ENCODE measurements at places on chromosomes 6 and 20.

DNA sequence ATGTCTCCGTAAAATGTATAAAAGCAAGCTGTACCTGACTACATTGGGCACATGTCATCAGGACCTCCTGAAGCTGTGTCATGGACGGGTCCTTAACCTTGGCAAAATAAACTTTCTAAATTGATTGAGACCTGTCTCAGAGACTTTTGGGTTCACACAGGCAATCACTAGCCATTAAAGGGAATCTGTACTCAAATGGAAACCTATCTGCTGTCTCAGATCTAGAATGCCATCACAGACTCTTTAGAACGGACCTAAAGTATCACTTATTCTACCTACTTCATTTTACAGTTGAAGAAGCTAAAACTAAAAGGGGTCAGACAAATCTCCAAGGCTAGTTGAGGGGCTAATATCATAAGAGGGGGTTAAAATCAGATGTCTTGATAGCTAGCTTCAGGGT is 11.1 kb downstream of the SAMD3 start:
- peak overlapping the region; percentile 59 for H3K4me3 ChIP-seq
- peaks cover 87% of the 10 kb centered on the region for H3K36me3 ChIP-seq
- peaks cover 41% of the 10 kb centered on the region for H3K4me1 ChIP-seq
- H3K27ac ChIP-seq = peak overlapping the region; percentile 65
- H3K27me3 ChIP-seq = no peaks in the 10 kb centered on the region

GRCh38 chr6:31339210-31339609 is 17.8 kb downstream of the HLA-B start:
- H3K36me3 ChIP-seq = peaks cover 31% of the 10 kb centered on the region
- no peak for DNase-seq
- H3K27ac ChIP-seq = no peak overlapping the region
- H3K4me3 ChIP-seq = no peak overlapping the region

DNA sequence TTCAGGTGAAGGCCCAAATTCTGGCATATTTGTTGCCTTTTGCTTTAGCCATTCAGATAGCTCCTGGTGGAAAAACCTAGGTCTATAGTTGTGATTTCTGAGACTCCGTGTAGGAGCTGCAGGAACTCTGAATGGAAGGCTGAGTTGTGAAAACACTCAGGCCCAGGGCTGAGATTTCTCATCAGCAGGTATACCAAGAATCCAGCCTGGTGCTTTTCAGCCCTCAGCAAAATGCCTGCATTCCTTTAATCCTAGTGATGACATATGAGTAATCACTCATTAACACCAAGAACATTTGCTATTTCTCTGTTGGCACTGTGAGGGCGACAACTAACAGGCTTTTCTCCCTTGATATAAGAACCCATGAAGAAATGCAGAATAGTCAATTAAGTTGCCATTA is 546.1 kb upstream of the MAN1A1 start:
- H3K36me3 ChIP-seq = no peaks in the 10 kb centered on the region
- H3K4me1 ChIP-seq = no peaks in the 10 kb centered on the region
- H3K4me3 ChIP-seq = no peak overlapping the region

DNA sequence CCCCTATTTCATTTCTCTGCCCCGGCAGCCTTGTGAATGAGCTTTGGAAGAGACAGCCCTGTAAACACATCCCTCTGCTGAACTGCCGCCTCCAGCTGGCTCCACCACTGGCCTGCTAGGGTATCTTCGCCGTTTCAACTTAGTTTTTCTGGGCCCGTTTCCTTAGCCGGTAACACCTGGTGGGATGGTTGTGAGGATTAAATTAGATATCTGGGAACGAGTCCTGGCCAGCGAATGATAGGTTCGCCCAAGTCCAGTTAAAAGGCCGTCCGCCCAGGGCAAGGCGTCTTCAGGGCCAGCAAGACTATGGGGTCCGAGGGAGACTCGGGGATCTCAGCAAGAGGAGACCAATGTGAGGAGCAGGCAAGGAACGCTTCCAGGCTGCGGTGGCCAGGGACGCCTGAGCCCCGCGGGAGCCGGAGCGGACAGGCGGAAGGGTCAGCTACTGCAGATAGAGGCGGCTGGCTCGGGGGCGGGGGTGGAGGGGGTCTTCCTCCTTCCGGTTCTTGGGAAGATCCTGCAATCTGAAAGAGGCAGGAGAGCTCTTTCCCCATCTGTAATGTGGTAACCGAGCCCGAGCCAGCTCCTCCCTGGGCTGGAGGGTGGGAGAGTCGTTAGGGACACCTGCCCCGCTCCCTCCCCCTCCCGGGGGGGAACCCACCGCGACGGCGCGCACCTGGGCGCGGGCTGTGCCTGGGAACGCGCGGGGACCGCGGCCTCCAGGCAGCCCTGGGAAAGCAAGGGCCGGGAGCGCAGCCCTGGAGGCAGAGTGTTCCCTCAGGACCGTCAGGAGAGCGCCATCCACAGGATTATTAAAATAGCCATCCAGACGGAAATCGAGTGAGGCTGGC is 4.5 kb upstream of the PTCRA start:
- H3K4me1 ChIP-seq = peaks cover 3% of the 10 kb centered on the region
- no peaks in the 10 kb centered on the region for H3K36me3 ChIP-seq
- no peak overlapping the region for H3K27ac ChIP-seq
- no peak overlapping the region for H3K4me3 ChIP-seq
- DNase-seq = no peak
- H3K27me3 ChIP-seq = peaks cover 5% of the 10 kb centered on the region

DNA sequence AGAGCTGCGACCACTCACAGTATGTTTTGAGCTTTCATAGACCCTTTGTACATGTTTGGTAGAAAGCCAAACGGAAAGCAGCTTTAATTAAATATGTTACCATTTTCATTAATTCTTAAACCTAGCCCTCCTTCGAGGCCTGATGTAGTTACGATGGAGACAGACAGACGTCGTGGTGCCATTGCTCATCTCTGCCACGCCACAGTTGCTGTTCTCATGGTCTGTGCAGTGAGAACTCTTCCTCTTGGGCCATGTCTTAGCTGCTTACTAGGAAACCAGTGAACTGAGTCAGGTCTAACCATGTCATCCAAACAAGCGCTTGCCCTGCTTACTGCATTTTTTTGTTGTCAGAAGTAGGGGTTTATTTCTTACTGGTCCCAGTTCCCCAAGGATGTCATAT is 62.8 kb downstream of the SNX9 start:
- H3K27me3 ChIP-seq = peaks cover 15% of the 10 kb centered on the region
- peak overlapping the region; percentile 3 for H3K4me3 ChIP-seq
- peak; percentile 28 for DNase-seq
- peaks cover 25% of the 10 kb centered on the region for H3K4me1 ChIP-seq

- no peak for DNase-seq
- no peaks in the 10 kb centered on the region for H3K4me1 ChIP-seq
- no peaks in the 10 kb centered on the region for H3K27me3 ChIP-seq
- no peak overlapping the region for H3K27ac ChIP-seq
- H3K36me3 ChIP-seq = no peaks in the 10 kb centered on the region
Measured at GRCh38 chr20:16069389-16070010, 503.7 kb downstream of the KIF16B start.

GRCh38 chr20:55649254-55649653 is 356.1 kb downstream of the CBLN4 start:
- no peak overlapping the region for H3K4me3 ChIP-seq
- H3K27me3 ChIP-seq = no peaks in the 10 kb centered on the region
- DNase-seq = no peak
- H3K4me1 ChIP-seq = no peaks in the 10 kb centered on the region
- H3K27ac ChIP-seq = no peak overlapping the region
- H3K36me3 ChIP-seq = no peaks in the 10 kb centered on the region

DNA sequence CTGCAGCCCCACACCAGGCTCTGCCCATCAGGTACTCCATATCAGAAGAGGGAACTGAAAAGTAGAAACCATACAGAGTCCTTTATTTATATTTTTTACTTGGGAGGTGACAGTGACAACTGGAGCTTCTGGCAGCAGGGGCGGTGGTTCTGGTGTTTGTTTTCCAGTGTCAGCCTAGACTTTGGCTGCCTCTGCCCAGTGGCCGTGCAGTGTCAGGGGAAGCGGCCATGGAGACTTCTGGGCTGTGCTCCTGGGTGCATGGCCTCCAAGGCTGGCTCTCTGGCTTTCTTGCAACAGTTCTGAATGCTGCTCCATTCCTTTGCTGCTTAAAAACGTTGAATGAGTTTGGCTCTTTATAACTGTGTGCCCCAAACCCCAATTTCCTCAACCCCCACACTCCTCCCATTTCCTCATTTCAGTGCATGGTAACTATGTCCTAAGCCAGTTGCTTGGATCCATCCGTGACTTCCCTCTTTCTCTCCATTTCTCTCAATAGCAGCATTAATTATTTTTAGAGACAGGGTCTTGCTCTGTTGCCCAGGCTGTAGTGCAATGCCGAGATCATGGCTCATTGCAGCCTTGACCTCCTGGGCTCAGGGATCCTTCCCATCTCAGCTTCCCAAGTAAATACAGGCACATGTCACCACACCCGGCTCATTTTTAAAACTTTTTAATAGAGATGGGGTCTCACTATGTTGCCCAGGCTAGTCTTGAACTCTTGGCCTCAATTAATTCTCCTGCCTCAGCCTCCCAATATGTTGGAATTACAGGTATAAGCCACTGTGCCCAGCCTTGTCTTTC is 141.1 kb upstream of the SGK1 start:
- H3K4me3 ChIP-seq = no peak overlapping the region
- H3K27me3 ChIP-seq = peaks cover 3% of the 10 kb centered on the region
- peaks cover 8% of the 10 kb centered on the region for H3K4me1 ChIP-seq
- no peak for DNase-seq
- H3K27ac ChIP-seq = no peak overlapping the region

GRCh38 chr6:118724211-118724610 is 72.8 kb upstream of the CEP85L start:
- H3K36me3 ChIP-seq = no peaks in the 10 kb centered on the region
- peaks cover 44% of the 10 kb centered on the region for H3K4me1 ChIP-seq
- H3K4me3 ChIP-seq = peak overlapping the region; percentile 42
- DNase-seq = no peak

DNA sequence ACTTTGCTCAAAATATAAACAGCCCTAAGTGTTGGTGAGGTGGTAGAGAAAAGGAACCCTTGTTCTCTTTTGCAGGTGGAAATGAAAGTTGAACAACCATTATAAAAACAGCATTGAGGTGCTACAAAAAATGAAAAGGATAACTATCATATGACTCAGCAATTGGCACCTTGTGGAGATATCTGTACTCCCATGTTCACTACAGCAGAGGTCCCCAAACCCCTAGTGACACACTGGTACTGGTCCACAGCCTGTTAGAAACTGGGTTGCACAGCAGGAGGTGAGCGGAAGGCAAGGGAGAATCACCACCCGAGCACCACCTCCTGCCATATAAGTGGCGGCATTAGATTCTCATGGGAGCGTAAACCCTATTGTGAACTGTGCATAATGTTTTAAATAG is 267.4 kb upstream of the THEMIS start:
- H3K27me3 ChIP-seq = peaks cover 10% of the 10 kb centered on the region
- no peaks in the 10 kb centered on the region for H3K36me3 ChIP-seq
- no peaks in the 10 kb centered on the region for H3K4me1 ChIP-seq
- no peak overlapping the region for H3K27ac ChIP-seq
- DNase-seq = no peak
- H3K4me3 ChIP-seq = no peak overlapping the region

DNA sequence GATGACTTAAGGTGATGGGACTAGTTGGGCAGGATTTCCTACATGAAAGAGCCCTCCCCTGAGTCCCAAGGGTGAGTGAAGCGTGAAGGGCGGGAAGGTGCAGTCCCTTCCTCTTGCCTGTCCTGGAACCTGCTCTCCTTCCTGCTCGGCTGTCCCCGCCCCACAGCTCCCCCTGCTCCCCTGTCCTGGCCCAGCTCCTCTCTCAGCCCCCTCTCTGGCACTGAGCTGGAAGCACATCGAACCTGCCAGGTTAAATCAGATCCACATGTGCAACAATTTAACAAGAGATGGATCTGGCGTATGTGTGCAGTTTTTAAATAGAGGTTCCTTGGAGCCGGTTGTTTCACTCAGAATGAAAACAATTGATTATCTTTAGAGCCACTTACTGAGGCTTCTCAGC is 95.0 kb downstream of the LRFN2 start:
- peaks cover 7% of the 10 kb centered on the region for H3K27me3 ChIP-seq
- no peak overlapping the region for H3K27ac ChIP-seq
- DNase-seq = no peak
- H3K36me3 ChIP-seq = no peaks in the 10 kb centered on the region
- H3K4me3 ChIP-seq = no peak overlapping the region

GRCh38 chr6:94862112-94862511 is 715.2 kb upstream of the MANEA start:
- no peak overlapping the region for H3K27ac ChIP-seq
- H3K27me3 ChIP-seq = no peaks in the 10 kb centered on the region
- DNase-seq = no peak

DNA sequence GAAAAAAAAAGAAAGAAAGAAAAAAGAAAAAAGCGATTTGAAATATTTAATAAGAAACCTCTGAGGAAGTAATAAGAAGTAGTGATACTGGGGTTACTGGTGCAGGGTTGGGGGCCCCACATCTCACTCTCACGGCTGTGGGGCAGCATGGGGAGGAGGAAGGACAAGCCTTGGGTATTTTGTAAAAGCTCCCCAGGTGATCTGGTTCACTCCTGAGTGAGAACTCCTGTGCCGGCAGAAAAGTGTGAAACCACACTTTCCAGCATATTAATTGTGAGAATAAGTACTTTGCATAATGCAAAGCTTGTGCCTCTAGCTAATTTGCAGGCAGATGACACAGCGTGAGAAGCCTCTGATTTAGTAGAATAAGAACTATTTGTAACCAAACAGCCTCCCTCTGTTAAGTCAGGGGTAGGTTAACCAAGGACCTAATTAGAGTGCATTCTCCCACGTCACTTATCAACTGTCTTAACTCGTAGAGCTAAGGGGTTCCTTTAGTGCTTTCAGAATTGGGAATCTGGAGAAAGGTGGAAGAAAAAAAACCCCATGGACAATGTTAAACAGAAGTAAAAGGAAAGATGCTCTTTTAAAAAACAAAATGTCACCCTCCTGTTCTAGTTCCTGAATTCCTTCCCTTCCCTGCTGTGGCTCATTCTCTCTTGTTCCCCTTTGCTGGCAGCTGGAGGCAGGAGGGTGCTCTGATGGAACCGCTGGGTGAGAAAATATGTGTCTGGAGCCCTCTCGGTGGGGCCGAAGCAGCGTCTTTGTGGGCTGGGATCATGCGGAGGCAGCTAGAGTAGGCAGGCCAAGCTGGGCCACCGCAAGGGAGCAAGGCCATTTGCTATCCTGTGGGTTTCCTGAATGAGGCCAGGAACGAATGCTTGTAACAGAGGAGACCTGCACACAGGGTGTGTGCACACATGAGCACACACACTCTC is 108.7 kb downstream of the FYN start:
- H3K4me1 ChIP-seq = peaks cover 95% of the 10 kb centered on the region
- H3K36me3 ChIP-seq = peaks cover 16% of the 10 kb centered on the region
- peak overlapping the region; percentile 60 for H3K4me3 ChIP-seq
- peak; percentile 65 for DNase-seq
- peak overlapping the region; percentile 84 for H3K27ac ChIP-seq

DNA sequence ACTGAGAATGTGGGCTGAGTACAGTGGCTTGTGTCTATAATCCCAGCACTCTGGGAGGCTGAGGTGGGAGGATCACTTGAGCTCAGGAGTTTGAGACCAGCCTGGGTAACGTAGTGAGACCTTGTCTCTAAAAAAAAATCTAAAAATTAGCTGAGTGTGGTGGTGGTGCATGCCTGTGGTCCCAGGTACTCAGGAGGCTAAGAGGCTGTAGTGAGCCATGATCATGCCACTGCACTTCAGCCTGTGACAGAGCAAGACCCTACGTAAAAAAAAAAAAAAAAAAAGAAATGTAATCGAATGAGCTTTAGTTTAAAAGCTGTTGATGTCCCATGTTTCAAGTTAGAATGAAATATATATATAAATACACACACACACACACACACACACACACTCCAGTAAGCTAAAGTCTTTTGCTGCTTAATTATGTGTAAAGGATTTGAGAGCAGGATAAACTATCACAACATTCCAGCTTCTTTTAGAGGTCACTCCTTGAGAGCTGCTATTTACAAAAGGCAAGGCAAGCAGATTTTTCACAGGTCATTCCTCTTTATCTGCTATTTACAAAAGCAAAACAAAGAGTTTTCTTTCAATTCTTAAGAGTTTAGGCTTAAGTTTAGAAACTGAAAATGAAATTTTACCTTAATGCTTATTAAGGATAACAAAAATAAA is 4.7 kb upstream of the MICAL1 start:
- no peak overlapping the region for H3K4me3 ChIP-seq
- no peak for DNase-seq
- H3K36me3 ChIP-seq = peaks cover 42% of the 10 kb centered on the region
- peak overlapping the region; percentile 69 for H3K27ac ChIP-seq

All from T-helper 2 cell treated with Interferon-gamma antibody and Interleukin-4, amounts not matched to agents 5 μg/mL and 100 μg/mL, for 36 hours (primary cell).